ENCODE measurements at places on chromosomes 11 and 22.

GRCh38 chr11:12088047-12088481 is 22.3 kb upstream of the MICAL2 start:
- DNase-seq = no peak

GRCh38 chr11:20249378-20249777 is 89.1 kb upstream of the DBX1 start:
- no peak for DNase-seq

DNA sequence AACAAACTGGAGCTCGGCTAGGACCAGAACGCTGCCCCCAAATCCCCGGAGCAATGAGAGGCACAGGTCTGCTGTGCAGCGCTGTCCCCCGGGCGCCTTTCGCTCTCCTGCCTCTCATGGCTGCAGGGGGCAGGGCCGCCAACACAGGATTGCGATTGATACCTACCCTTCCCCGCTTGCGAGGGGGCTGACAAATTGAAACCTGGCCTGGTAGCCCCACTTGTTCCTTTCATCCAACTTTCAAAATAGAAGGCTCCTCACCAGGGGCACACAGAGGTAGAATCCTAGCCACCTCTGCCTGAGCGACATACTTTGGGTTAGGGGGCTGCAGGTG is 642 bp upstream of the CASTOR1 start:
- DNase-seq = no peak

DNA sequence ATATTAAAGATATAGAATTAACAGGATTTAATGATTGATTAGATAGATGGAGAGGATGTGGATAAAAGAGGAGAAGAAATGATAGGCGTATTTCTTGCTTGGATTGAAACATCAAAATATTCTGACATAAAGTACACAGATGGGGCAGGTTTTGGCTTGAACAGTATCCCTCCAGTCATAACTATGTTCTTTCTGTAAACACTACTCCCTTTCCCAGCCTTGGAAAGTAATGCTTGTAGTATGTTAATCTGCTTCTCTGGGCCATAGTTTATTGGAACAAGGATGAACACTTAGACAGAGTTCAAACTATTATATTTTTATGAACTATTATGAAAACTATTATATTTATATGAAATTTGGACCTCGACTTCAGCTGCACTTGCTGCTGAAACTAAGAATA is 419.2 kb downstream of the AASDHPPT start:
- DNase-seq = no peak
